ENCODE measurements at places on chromosomes 11 and 22. TPM values are rescaled to one million over a fixed set of nuclear protein-coding genes. Genes with fewer than 3 reads are reported as not detected.

- DNase-seq: no peak
Observed at GRCh38 chr11:99585606-99586005, 564.9 kb downstream of the CNTN5 start.

DNA sequence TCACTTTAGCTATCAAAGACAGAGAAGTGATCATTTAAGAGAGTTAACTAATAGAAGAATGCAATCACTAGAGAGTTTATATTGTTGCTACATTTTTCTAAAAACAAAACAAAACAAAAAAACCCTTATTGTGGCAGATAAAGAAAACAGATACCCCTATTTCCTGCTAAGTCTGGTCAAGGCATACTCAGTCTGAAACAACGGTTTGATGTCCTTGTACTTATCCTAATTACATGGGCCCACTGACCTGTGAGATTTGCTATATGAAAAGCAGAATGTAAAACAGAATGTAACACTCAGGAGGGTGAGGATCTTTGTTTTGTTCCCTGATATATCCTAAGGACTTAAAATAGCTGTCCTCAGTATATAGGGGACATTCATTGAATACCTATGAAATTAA, 24.6 kb downstream of the MAML2 start:
- no peak for DNase-seq

DNA sequence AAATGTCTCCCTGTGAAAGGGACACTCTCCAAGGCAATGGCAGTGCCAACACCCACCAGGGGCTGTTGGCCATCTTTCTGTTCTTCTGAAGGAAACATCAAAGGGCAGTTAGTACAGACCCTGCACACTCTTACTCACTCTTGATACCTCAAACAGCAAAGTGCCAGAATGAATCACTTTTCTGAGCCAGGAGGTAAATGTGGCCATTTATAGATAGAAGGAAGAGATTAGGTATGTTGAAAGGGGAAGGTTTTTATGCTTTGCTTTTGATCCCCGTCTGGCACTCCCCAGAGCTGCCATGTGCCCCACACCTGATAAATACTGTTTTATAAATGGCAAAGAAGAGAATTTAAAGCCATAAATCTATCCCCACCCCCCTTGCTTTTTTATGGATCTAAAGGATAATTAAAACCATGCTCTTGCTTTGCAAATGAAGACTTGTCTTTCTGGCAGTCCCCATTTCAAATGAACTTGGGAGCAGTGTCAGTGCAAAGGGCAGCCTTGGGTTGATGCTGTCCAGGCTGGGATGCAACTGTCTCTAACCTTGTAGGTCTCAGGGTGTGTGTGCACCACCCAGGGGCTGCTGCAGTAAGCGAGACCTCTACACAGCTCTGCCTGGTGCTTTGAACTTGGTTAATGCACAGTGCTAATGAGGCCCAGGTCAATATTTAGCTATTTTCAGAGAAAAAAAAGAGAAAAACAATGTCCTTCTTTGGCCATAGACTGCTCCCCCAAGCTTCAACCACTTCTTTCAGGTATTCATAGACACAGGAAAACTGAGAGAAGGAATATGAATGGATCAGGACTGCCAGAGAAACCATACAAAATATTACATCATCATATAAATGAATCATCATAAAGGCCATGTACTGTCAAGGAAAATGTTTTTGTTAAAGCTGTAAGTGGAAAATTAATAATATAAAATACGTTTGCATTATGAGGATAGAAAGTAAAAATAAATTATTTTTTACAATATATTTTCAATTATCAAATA, 207.5 kb downstream of the ETS1 start:
- no peak for DNase-seq

The RASL10A gene
- polyA plus RNA-seq: 0.26 TPM

The FAM83F gene
- 1.6 TPM for polyA plus RNA-seq

The PARVG gene
- polyA plus RNA-seq: 1.8 TPM

The LDLRAD3 gene
- 25.5 TPM for polyA plus RNA-seq

DNA sequence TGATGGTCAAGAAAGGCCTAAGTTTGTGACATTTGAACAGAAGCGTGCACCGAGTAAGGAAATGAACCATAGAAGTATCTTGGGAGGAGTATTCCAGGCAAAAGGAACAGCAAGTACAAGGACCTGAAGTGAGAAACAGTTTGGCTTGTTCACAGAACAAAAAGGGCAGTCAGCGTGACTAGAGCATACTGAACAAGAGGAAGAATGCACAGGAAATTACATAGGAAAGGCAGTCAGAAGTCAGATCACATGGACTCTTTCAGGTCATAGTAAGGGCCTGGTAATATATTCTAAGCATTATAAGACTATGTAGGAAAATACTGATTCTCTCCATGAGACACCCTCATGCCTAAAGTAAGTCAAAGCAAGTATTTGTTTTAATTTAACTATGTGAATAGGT, 52.3 kb upstream of the GAB2 start:
- no peak for DNase-seq

The PRG3 gene
- 0.33 TPM for polyA plus RNA-seq

The UPK3A gene
- 1.8 TPM for polyA plus RNA-seq
